Stimulated activated CD4-positive, alpha-beta T cell treated with anti-CD3 and anti-CD28 coated beads, Interleukin-15, amount 100 ng/mL, for 1 hour (primary cell): ENCODE measurements at places on chromosomes 16 and 17.
A peak's percentile ranks its signal among the peaks of the same experiment; 100 is the strongest.

- peak; percentile 18 for DNase-seq
These were observed 30.8 kb downstream of the HLF start for GRCh38 chr17:55295411-55296170.

DNA sequence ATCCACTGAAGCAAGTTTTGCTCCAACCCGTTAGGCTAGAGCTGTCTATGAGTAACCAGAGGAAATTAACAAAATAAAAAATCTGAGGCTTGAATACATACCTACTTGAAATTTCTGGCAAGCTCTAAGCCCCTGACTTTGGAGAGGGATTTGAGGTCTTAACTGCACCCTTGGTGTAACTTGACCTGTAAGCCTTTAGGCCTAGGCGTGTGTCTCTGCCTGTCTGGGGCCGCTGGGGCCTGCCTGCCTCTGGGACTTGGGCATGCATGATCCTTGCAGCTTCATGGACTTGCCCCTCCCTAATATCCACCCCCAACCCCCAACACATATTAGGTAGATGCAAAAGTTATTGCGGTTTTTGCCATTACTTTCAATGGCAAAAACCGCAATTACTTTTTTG, 3.7 kb upstream of the CDC42EP4 start:
- no peak for DNase-seq

DNA sequence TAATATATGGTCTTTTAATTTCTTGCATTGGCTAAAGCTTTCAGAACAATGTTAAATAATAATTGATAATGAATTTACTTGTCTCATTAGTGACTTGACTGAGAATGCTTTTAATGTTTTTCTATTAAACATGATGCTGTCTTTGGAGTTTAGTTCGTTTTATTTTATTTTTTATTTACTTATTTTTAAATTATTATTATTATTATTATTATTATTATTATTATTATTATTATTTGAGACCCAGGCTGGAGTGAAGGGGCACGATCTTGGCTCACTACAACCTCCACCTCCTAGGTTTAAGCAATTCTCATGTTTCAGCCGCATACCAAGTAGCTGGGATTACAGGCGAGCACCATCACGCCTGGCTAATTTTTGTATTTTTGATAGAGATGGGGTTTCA, 4.4 kb downstream of the OR3A3 start:
- no peak for DNase-seq

DNA sequence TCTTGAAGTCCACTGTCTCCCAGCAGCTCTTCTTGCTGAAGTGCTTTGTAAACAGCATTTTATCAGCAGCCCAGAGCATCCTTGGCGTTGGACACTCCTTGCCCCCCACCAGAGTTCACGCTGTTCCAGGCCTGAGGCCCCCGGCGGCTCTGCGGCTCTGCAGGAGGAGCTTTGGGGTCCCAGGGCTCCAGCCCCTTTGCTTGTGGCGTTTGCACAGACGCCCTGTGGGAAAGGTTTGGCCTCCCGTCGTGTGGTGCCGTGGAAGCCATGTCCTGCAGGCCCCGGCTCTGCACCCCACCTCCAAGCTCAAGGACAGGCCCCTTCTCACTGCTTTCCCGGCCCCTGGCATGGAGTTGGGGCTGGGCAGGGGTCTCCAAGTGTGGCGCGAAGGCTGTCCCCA, 14.1 kb downstream of the METRNL start:
- no peak for DNase-seq

- DNase-seq, result no peak
These were observed 52.1 kb downstream of the NDEL1 start for GRCh38 chr17:8487743-8488142.

DNA sequence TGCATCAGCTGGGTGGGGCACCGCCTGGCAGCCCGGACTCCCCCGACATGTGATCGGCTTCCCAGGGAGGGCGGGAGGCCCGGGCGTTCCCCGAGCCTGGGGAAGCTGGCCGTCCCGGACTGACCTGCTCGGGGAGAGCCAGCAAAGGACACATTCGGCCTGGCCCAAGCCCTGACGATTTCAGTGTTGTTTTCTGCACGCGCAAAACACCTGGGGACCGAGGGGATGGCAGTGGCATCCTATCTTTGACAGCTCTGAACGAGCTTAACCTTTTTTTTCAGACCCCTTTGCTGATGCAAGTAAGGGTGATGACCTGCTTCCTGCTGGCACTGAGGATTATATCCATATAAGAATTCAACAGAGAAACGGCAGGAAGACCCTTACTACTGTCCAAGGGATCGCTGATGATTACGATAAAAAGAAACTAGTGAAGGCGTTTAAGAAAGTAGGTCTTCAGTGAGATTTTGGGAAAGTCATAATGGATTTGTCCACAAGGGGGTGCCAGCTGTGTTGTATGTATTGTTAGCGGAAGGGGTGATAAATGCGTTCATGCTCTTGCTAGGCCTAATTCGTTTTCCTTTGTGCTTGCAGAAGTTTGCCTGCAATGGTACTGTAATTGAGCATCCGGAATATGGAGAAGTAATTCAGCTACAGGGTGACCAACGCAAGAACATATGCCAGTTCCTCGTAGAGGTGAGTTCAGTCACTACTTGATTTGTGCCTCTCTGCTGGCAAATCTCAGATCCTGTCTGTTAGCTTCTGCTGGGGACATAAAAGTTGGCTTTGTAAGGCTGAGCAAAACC, 1.0 kb downstream of the EIF1 start:
- DNase-seq, result no peak
